ENCODE measurements at places on chromosomes 11 and 22.

DNA sequence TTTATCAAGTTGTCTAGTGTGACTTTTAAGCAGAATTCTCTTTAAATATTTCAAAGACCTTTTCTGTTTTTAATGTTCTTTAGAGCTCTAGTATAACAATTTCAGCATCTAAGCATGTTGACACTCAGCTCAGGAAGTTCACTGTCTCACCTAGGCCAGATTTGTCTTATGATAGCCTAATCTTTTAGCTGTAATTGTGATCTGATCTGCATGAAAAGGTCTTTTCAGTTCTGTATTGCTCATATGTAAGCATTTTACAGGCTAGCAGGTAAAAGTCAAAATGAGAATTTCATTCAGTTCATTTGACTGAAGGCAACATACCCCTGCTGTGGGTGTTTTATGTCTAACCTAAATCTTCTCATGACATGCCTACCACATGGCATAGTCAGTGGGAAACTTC, 46.7 kb upstream of the SLC37A2 start:
- no peak for DNase-seq

DNA sequence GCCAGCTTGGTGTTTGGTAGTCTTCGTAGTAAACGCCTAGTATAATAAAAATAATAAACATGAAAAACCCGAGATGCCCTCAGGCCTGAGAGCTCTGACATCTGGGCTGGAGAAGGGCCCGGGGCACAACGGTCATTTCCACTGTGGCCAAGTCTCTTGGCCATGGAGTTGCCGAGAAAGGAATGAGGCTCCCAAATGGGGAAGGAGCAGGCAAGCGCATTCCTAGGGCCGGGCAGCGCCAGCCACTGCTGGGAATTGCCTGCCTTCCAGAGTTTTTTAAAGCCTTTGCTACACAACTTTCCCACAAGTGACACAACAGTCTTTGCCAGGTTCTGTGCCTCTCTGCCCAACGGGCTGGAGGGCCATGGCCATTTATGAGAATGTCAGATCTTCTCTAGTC, 103.4 kb downstream of the NAV2 start:
- DNase-seq, result no peak

GRCh38 chr11:17927041-17927440, 85.8 kb downstream of the SERGEF start:
- no peak for DNase-seq

GRCh38 chr11:46337626-46338345, 9.5 kb upstream of the DGKZ start:
- DNase-seq, result no peak

DNA sequence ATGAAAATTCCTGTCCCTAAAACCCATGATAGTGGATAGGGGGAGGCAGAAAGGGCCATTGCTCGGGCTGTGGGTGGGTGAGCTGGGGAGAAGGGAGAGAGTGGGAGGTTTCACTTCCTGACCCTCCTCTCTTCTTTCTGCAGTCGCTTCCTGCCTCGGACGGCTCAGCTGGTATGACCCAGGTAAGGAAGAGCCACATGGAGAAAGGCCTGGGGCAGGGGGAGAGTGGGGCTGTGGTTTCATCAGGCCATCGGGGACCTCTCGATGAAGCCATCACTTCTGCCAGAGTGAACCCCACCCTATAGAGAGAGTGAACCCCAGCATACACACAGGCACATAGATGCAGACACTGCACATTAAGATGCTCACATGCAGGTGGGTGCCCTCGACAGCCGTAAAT, 12.6 kb downstream of the CD5 start:
- no peak for DNase-seq

Measured in NCI-H510A treated with DMSO at 0.1 percent for 48 hours (cell line).